ENCODE measurements at places on chromosomes 6 and 20.

DNA sequence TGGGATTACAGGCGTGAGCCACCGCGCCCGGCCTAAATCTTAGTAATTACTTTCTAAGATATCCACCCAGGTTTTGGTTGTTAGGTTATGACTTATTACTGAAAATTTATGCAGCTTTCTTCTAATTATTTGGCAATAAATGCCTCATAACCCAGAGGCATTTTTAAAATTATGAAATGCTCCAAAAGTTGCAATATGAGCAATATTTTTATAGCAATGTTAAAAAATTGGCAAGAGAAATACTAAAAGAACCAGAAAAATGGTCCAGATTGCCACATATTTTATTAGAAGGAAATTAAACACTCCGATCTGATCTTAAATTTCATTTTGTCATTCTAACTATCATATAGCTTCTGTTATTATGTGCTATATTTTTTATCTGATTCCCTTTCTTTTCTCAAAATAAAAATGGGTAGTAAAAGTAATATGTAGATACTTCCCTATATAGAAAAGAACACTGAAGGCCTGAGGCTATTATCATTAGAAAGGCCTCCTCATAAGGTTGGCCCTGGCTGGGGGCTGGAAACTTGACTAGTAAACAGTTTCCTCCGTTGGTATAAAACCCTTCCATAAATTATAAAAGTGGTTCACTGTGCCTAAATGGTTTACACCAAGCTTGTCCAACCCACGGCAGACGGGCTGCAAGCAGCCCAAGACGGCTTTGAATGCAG lies 22.1 kb downstream of the BLOC1S5 start:
- no peak for DNase-seq

GRCh38 chr6:7590918-7591302 lies 912 bp downstream of the SNRNP48 start:
- DNase-seq = no peak

- no peak for DNase-seq
Observed at GRCh38 chr20:5608442-5609161, 141.6 kb upstream of the SHLD1 start.

GRCh38 chr6:4463236-4463635 lies 313.0 kb upstream of the CDYL start:
- no peak for DNase-seq

- DNase-seq = no peak
Observed at GRCh38 chr20:17044891-17045290, 181.9 kb upstream of the PCSK2 start.

- no peak for DNase-seq
Observed at GRCh38 chr6:69953491-69953890, 87.1 kb downstream of the COL19A1 start.

GRCh38 chr6:72182337-72183246 lies 296.2 kb downstream of the RIMS1 start:
- no peak for DNase-seq

DNA sequence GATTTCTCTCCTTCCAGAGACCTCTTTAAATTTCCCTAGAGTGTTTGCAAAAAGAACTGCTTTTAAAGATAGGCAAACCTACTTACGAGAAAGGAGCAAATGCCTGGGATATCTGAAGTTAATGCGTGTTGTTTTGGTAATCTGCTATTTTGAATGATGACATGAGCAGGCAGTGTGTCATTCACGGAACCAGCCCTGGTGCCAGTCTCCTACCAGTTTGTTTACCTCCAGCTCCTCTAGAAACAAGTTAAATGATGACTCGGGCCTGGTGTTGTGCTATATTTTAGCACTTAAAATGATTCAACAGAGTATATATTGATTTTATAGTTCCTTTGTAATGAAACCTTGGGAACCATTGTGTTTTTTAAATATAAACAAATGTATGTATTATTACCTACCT lies 41.1 kb upstream of the MAP3K4 start:
- no peak for DNase-seq

GRCh38 chr6:170516783-170517616 lies 36.1 kb downstream of the PSMB1 start:
- DNase-seq = peak; percentile 59

- DNase-seq = no peak
Observed at GRCh38 chr6:112307707-112308106, 39.4 kb upstream of the RFPL4B start.

DNA sequence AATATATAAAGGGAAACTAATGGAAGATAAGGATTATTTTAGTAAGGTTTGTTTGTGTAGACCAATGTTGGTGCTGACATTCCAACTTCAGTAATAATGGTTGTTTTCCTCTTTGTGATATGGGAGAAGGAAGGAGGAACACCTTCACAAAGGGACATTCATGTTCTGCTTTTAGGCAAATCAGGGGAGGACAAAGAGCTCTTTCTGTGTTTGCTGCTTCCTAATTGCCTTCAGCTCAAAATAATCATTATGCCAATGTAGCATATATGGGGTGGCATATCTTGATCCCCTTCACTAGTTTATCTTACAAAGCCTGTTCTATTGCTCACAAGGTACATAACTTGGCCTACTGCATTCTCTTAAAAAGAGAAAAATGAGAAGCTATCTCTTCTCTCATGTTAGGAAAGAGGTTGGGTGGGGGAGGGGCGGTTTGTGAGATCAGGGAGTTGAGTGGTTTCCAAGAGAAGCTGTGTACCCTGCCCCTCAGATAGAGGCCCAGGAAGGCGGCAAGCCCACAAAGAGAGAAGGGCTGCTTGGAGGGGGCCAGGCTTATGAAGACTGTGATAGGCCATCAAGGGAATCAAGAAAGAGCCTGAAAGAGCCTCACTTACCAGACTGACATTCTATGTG lies 4.7 kb upstream of the ADGRG6 start:
- no peak for DNase-seq

DNA sequence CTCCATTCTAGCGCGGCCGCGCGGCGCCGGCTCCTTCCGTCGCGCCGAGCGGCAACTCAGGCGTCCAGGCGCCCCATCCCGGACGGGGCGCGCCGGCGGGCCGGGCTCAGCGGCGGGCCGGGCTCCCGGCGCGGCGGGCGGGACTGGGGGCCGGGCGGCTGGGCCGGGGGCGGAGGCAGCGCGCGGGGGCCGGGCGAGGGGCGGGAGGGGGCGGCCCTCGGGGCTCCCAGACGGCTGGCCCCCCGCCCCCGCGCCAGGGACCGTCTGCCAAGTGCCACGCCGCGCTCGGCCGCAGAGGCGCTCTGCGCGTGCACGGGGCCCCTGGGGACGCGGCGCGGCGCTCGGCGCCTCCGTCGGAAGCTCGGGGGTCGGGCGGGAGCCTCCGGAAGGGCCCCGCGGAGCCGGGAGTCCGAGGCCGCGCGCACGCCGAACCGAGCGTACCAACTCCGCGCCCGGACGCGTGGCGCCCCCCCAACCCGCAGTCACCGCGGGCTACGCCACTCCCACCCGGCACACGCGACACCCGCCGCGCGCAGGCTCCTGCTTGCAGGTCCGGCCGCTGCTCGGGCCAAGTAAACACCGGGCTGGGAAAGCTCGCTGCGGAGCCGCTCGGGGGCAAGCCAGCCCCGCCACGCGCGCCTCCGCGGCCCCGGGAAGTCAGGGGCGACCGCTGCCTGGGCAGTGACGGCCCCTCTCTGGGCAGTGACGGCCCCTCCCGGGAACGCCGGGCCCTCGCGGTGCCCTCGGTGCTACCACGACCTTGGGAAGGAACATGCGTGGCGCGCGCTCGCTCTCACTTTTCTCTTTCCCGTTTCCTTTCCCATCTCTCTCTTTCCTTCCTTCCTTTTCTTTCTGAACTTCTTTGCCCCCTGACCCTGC lies at the start of gene PREX1:
TSS of gene PREX1 (minus strand) at position 145 of the 879 bp plus-strand sequence. CDS start at position 6, 139 bp downstream.
- DNase-seq = peak; percentile 88

- DNase-seq = no peak
Observed at GRCh38 chr6:133326584-133326983, 85.4 kb downstream of the EYA4 start.

DNA sequence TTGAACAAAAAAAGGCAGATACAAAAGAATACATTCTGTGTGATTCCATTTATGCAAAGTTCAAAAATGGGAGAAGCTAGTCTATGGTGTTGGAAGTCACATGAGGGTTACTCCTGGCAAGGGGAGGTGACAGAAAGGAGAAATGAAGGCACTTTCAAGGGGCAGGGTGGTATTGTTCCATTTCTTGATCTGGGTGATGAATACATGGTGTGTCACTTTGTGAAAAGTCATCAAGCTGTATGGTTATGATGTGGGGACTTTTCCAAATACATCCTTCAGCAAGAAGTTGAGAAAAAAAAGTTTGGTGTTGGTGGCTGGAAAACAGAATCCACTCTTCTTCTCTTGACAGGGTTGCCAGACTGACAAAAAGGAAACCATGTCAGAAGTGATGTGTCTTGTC lies 60.6 kb upstream of the MDGA1 start:
- no peak for DNase-seq

- DNase-seq = no peak
Observed at GRCh38 chr6:55811074-55811473, 64.3 kb downstream of the BMP5 start.

- no peak for DNase-seq
Observed at GRCh38 chr20:5145365-5146098, 18.7 kb downstream of the CDS2 start.

- DNase-seq = no peak
Observed at GRCh38 chr6:1970151-1970561, 275.2 kb downstream of the GMDS start.

DNA sequence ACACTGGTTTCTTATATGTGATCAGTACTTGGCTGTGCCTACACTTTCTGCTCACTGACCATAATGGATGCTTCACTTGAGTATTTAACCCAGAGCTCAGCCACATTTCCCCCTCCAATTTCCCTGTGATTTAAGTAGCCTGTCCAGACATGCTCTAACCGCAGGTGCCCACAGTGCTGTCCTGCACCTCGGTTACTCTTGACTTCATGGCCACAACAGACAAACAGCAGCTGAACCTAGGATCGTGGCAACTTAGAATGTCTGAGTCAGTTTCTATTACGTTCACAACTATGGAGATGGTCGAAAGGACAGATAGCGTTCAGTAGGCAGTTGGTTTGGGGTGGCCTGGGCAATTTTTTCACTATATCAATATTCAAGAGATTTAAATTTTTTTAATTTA lies 306.9 kb upstream of the SGK1 start:
- DNase-seq = no peak

- no peak for DNase-seq
Observed at GRCh38 chr6:44034931-44035345, 92.3 kb downstream of the MRPL14 start.

Measured in activated T-cell treated with anti-CD3 and anti-CD28 coated beads, Interleukin-2, amount 50 U/mL, for 24 hours (primary cell).